CD4-positive, CD25-positive, alpha-beta regulatory T cell (primary cell): ENCODE measurements at places on chromosomes 2 and 18.
A peak's percentile ranks its signal among the peaks of the same experiment; 100 is the strongest.

GRCh38 chr2:241191081-241191480, 2.6 kb downstream of the ANO7 start:
- no peak overlapping the region for H3K27ac ChIP-seq
- no peaks in the 10 kb centered on the region for H3K4me1 ChIP-seq
- DNase-seq = no peak
- no peak overlapping the region for H3K4me3 ChIP-seq
- no peaks in the 10 kb centered on the region for H3K36me3 ChIP-seq

DNA sequence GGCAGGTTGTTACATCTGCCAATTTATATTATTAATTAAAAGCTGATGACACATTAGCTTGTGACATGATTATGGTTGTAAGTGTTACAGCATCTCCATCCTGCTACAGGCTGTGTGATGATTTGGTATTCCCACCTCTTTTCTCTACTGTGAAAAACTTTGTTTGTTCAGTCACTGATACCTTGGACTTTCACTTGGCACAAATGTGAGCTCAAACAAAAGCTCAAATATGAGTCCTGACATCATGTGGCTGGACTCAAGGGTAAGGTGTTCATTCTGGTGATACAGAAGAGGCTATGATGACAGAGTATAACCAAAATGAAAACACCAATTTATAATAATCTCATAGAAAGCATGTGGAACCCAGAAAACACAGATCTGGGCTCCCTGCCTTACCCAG, 11.4 kb upstream of the IL36A start:
- no peak overlapping the region for H3K4me3 ChIP-seq
- no peak for DNase-seq
- H3K27ac ChIP-seq = no peak overlapping the region

DNA sequence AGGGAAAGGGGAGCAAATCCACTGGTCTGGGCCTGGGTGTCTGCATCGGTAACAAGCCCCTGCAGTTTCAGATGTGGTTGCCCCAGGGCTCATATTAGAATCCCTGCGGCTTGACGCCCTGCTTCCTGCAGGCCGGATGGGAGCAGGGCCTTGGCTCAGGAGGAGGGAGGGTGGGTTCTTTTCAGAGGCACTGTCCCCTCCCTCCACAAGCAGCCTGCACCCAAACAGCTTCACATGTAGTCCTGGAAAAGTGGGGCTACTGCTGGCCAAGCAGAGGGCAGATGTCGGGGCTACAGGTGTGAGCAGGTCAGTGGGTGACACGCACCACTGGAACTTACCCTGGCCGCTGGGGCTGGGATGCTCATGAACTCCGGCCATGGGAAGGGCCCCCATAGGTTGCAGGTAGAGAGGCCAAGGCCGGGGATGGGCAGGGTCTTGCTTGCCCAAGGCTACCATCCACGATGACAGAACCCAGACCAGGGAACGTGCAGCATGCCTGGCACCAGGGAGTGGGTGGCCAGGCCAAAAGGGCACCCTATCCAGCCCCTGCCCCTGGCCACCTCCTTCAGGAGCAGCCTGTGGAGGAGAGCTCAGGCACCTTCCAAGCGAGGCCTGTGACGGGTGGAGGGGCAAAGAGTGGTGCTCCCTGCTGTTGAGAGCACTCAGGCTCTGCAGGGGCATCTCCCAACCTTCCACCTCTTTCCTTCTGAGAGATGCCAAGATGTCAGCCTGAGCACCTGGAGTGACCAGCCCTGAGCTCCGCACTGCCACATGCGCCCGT, 16.8 kb downstream of the ARID5A start:
- H3K27ac ChIP-seq = no peak overlapping the region
- no peak overlapping the region for H3K4me3 ChIP-seq
- H3K36me3 ChIP-seq = peaks cover 37% of the 10 kb centered on the region
- no peaks in the 10 kb centered on the region for H3K27me3 ChIP-seq
- DNase-seq = no peak
- peaks cover 13% of the 10 kb centered on the region for H3K4me1 ChIP-seq

DNA sequence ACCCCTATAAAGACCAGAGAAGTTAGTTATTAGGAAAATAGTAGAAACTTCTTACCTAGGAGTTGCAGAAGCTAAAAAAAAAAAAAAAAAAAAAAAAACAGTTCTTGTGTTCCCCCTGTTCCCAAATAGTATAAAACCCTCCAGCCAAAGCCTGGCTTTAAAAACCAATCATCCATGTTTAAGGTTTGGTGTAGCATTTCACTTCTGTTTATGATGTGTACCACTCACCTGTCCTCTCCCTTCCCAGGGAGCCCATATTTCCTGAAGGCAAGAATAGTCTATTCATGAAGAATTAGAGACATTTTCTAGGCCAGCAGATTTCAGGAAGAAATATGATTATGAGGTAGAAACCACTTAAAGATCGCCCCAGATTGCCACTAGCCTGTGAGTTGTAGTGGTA, 273.6 kb downstream of the SETBP1 start:
- no peak overlapping the region for H3K4me3 ChIP-seq
- H3K4me1 ChIP-seq = no peaks in the 10 kb centered on the region
- H3K27me3 ChIP-seq = no peaks in the 10 kb centered on the region
- no peak overlapping the region for H3K27ac ChIP-seq

DNA sequence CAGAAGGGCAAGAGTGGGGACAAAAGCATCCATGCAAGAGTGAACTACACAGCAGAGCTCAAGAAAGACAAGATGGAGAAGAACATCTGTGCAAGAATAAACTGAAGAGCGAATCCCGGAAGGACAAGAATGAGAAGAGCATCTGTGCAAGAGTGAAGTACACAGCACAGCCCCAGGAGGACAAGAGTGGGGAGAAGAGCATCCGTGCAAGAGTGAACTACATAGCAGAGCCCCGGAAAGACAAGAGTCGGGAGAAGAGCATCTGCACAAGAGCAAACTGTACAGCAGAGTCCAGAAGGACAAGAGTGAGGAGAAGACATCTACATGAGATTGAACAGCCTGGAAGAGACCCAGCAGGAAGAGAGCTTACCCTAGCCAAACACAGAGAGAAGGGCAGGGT, 284.6 kb downstream of the PIEZO2 start:
- H3K27me3 ChIP-seq = no peaks in the 10 kb centered on the region
- no peak overlapping the region for H3K27ac ChIP-seq
- no peaks in the 10 kb centered on the region for H3K36me3 ChIP-seq
- no peak for DNase-seq

DNA sequence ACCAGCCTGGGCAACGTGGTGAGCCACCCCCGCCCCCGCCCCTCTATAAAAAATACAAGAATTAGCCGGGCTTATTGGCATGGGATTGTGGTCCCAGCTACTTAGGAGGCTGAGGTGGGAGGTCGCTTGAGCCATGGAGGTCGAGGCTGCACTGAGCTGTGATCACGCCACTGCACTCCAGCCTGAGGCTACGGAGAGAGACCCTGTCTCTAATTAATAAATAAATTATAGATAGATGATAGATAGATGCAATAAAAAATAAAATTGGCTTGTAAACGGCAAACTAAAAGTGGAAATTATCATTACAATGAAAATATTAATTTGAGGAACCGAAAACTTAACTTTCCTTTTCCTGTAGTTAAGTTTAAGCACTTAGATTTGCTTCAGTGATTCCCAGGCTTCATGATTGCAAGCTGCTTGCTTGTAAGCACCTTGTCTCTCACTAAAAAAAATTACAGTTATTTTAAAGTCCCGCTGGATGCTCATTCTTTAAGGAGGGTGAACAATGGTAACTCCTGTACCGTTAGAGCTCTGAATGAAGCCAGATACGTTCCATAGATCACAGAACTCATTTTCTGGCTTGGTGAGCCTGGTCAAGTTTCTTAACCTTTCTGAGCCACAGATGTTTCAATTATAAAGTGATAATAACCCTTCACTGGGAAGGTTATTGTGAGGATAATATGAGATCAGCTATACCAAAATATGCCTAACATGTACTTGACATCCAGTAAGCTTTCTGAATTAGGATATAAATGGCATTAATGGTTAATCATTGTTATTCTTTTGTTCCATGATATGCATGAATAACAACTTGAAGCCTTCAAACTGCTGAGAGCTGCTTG, 9.3 kb upstream of the NARS1 start:
- H3K4me3 ChIP-seq = peak overlapping the region; percentile 88
- no peaks in the 10 kb centered on the region for H3K36me3 ChIP-seq
- peak overlapping the region; percentile 71 for H3K27ac ChIP-seq
- H3K4me1 ChIP-seq = peaks cover 20% of the 10 kb centered on the region

DNA sequence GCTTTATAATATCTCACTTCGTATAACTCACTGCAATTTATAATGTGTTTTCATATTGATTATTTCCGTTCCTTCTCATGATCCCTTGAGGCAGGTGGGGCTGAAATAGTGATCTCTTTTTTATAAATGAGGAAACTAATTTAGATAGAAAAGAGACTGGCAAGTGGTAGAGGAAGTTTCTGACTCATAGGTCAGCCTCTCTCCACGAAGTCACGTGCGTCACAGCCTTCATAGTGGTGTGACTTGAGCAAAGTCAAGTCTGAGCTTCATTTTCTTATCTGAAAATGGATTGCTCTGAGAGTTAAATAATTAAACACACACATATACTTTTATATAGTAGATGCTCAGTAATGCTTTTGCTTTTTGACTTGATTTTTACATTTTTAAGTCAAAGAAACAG, 19.9 kb downstream of the ABCG5 start:
- no peaks in the 10 kb centered on the region for H3K27me3 ChIP-seq
- no peak overlapping the region for H3K27ac ChIP-seq
- H3K4me3 ChIP-seq = no peak overlapping the region
- no peaks in the 10 kb centered on the region for H3K36me3 ChIP-seq
- no peaks in the 10 kb centered on the region for H3K4me1 ChIP-seq
- no peak for DNase-seq

GRCh38 chr18:77711096-77711495, 461.4 kb downstream of the GALR1 start:
- no peaks in the 10 kb centered on the region for H3K36me3 ChIP-seq
- no peak overlapping the region for H3K27ac ChIP-seq
- H3K4me1 ChIP-seq = no peaks in the 10 kb centered on the region
- H3K27me3 ChIP-seq = no peaks in the 10 kb centered on the region
- no peak overlapping the region for H3K4me3 ChIP-seq

- H3K4me1 ChIP-seq = no peaks in the 10 kb centered on the region
- no peak overlapping the region for H3K4me3 ChIP-seq
- H3K36me3 ChIP-seq = no peaks in the 10 kb centered on the region
- DNase-seq = no peak
- no peak overlapping the region for H3K27ac ChIP-seq
Measured at GRCh38 chr2:236882930-236883329, 202.8 kb upstream of the COPS8 start.
